ENCODE measurements at places on chromosomes 1 and 21. TPM values are rescaled to one million over a fixed set of nuclear protein-coding genes. Genes with fewer than 3 reads are reported as not detected.

OXCT2 gene
- total RNA-seq: 0.35 TPM

REN gene
- total RNA-seq: not detected

CYP4A22 gene
- not detected for total RNA-seq

OR2G2 gene
- not detected for total RNA-seq

- DNase-seq: no peak
Measured at GRCh38 chr1:208165659-208166058, 78.5 kb downstream of the PLXNA2 start.

GRCh38 chr1:99232172-99232571 lies 32.1 kb upstream of the PLPPR4 start:
- no peak for DNase-seq

GRCh38 chr1:32187850-32188249 lies 8.4 kb downstream of the TXLNA start:
- no peak for DNase-seq

DNA sequence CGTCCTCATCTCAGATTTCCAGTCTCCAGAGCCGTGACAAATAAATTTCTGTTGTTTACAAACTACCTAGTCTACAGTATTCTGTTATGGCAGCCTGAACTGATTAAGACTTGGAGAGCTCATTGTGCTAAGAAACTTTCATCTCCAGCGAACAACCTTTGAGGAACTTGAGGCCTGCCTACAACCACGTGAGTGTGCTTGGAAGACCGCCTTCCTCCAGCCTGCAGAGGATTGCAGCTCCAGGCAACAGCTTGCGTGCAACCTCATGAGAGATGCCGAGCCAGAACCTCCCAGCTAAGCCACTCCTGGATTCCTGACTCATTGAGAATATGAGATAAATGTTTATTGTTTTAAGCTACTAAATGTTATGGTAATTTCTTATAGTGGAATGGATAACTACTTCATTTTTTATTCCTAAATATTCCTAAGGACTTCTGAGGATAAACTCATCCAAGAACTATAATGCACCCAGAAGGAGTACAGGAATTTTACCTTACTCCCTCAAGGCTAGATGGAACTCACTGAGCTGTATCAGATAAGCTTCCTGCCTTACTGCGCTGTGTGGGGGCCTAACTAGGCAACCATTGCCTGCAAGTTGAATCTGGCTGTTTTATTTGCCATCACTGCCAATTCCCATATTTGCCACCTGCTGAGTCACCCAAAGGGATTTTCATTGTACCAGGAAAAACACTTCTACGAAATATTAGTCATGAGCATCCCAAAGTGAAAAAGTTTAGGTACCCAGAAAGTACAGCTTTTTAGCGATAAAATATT lies 17.6 kb downstream of the FAM177B start:
- peak; percentile 99 for DNase-seq

- no peak for DNase-seq
Measured at GRCh38 chr1:84479998-84480397, 932 bp downstream of the RPF1 start.

- DNase-seq: no peak
Measured at GRCh38 chr1:212074313-212074712, 38.8 kb downstream of the DTL start.

- DNase-seq: no peak
Measured at GRCh38 chr1:230195199-230195598, 128.2 kb downstream of the GALNT2 start.

DNA sequence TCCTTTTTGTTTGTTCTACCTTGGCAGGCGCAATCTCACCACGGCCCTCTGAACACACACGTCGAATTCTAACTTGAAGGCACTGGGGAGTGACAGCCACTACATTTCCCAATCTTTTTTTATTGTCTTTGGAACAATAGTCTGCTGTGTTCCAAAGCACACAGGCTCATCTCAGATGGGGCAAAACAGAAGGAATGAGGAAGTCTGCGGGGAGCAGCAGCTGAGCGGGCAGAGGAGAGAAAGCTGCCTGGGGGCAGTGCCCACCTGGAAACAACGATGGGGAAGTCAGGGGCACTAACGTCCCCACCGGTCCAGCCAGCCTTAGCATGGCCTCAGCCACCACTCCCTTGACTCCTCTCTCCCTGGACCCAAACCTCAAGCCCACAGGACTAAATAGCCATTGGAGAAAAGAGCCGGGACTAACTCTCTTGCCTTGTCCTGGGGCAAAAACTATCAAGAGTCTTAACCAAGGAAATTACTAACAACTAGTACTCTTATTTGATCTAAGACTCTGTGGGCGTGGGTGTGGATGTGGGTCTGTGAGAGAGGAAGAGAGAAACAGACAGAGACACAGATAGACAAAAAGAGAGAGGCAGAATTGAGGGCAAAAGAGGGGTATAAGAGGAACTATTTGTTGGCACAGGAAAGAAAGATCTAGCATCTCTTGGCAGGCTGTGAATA lies 34.2 kb downstream of the SYF2 start:
- DNase-seq: no peak

DNA sequence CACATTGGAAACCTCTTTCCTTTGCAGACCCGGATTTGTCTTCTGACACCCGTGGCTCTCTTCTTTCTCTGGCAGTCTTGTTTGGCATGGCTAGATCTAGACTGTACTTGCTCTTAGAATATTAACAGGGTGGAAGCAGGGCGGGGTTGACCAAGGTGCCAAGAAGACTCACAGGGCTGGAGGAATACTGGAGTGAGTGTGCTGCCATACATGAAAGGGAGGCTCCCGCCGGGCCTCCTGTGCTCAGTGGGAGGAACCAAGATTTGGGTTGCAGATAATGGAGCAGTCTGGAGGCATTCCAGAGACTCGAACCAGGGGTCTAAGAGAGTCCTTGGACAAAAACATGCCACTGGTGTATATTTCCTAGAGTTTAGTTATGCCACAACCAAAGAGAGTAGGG lies 27.6 kb upstream of the SNX27 start:
- no peak for DNase-seq

DNA sequence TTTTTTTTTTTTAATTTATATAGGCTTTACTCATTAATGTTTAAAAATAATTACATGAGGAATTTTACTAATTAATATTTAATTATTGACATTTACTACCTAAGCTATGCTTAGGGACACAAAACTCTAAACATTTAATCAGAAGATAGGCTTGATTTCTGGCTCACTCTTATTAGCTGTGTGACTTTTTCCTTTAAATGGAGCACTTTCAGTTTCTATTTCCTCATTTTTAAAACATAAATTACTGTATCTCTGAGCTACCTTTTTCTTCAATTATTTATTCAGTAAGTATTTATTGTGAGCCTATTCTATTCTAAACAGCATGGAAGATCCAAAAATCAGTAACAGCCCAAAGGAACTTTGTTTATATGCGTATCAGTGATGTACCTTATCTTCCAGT lies 40.5 kb downstream of the MAP3K7CL start:
- DNase-seq: no peak

DNA sequence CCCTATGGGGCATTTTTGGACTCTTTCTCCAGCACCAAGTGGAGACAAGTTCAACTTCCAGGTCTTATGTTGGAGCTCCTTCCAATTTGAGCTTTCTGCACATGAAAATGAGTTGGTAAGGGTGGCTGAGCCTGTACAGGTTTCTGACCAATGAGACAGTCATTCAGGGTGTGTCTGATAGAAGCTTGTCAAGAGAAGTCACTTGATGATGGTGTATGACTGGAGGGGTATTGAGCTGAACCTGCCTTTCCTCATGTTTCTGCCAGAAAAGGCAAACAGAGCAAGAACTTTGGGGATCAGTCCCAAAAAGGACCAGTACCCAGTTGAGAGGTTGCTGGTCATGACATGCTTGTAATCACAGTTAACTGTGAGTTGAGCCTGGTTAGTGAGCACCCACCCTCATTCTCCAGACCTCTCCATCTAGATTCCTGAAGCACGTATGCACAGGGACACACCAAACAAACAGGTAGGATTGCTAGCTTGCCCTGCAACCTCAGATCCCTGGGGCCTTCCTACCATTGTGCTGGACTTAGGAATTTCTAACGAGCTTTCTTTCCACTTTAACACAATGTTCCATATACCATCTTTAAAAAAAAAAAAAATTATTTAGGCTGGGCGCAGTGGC lies 26.6 kb downstream of the FAM89A start:
- DNase-seq: no peak

Measured in H4 (cell line).